ENCODE measurements at places on chromosomes 1 and 21.
A peak's percentile ranks its signal among the peaks of the same experiment; 100 is the strongest.

DNA sequence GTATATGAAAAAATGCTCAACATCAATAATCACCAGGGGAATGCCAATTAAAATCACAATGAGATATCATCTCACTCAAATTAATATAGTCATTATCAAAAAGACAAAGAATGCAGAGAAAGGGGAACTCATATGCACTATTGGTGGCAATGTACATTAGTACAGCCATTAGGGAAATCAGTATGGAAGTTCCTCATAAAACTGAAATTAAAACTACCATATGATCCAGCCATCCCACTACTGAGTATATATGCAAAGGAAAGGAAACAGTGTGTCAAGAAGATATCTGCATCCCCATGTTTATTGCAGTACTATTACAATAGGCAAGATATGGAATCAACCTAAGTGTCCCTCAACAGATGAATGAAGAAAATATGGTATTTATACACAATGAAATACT, 32.1 kb upstream of the TEKT2 start:
- DNase-seq = no peak

- no peak for DNase-seq
Measured at GRCh38 chr21:33208534-33208933, 21.2 kb upstream of the IFNAR2 start.

GRCh38 chr1:116203920-116204319, 92.7 kb downstream of the MAB21L3 start:
- no peak for DNase-seq

DNA sequence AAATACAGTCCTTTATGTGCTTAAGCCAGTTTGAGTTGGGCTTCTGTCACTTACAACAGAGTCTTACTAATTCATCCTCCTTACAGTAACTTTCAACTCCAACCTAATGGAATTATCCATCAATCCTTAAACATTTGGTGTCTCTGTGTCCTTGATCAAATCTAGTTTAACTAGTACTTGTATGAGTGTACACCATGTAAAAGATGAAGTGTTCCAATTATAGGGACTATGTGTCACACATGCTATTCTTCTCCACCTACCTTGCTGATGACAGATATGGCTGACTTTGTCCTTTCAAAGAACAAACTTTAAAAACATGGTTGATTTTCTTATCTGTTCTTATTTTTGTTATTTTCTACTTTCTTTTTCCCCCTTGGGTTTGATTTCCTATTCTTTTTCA, 60.4 kb upstream of the NBPF3 start:
- DNase-seq = no peak

DNA sequence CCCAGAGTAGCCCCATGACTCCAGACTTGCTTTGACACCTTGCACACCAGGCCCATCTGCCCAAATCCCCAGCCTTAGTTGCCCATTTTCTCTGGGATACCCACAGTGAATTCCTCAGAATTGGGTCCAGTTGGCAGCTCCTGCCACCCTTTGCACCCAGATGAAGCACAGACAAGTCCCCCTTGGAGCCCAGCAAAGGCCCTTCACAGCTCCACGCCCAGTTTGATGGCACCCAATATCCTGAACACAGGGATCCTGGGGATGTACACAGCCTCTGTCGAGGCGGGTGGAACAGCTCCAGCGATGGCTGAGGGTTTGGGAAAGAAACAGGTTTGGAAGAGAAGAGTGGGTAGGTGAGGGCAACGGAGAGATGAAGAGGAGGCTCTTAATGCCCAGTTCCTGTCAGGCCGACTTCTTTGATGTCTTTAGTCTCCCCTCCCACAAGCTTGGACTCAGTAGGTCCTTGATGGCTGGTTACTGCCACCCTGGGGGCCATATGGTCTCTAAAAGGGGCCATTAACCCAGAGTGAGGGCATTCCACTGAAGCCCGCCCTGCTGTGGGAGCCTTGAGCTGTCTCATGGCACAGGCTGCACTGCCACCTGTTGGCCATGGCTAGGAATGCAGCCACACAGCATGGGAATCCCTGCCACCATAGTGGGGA, 21.7 kb downstream of the TMEM53 start:
- DNase-seq = no peak

- no peak for DNase-seq
Measured at GRCh38 chr1:22600071-22600816, 36.2 kb upstream of the C1QA start.

GRCh38 chr1:63773815-63774616, at the start of gene ROR1:
Gene ROR1, plus strand, starts transcription at chr1:63774017.
- peak; percentile 64 for DNase-seq

DNA sequence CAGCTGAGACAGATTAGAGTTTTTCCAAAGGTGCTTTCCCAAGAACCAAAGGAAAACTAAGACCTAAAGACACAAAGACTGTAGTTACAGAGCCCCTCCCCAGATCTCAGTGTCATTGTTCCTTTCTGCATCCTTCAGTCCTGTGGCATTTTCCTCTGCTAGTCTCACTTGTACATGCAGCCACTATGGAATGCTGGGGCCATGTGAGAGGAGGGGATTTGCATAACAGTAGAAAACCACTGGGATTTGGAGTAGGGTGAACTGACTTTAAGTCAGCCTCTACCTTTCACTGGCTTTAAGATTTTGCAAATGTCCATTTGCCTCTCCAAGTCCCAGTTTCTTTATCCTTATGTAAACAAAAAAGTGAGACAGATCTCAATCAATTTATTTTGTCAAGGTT, 119.4 kb upstream of the F3 start:
- no peak for DNase-seq

DNA sequence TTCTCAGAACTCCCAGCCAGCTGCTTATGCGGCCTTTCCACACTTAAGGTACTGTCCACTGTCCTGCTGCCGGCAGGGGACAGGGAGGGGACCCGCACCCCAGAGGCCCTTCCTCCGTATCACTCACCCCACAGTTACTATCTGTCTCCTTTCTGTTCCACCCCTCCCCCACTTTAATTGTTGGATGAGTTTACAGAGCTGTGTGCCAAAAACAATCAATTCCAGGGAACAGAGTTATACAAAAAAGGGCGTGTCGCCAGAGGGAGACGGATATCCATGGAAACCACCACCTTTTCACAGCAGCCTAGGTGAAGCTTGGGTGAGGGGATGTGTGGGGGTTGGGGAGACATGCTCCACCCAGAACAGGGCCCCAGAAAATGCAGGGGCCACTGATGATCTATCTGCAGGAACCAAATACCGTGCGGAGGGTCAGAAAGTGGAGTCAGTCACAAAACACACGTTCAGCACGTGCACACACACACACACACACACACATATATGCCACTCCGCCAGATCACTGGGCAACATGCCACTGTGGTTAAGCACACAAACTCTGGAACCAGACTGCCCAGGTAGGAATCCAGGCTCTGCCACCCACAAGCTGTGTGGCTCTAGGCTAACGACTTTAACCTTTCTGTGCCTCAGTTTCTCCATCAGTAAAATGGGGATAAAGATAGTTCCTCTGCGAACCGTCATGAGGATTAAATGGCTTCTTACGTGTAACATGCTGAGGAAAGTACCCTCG, 30.5 kb downstream of the CASZ1 start:
- no peak for DNase-seq

DNA sequence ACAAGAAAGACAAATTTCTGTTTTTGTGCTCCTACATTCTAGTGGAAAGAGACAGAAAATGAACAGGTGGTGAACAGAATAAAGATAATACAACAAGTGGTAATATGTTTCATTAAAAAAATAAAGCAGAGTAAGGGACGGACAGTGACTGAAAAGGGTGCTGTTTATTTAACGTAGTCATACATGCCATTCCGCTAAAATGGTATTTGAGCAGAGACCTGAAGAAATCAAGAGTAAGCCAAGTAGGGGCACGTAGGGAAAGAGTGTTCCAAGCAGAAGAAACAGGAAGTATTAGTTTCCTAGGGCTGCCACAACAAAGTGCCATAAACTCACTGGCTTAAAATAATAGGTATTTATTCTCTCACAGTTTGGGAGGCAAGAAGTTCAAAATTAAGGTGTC, 65.6 kb upstream of the KCTD3 start:
- no peak for DNase-seq

GRCh38 chr1:119535381-119535780, 28.4 kb downstream of the HSD3B1 start:
- DNase-seq = no peak

DNA sequence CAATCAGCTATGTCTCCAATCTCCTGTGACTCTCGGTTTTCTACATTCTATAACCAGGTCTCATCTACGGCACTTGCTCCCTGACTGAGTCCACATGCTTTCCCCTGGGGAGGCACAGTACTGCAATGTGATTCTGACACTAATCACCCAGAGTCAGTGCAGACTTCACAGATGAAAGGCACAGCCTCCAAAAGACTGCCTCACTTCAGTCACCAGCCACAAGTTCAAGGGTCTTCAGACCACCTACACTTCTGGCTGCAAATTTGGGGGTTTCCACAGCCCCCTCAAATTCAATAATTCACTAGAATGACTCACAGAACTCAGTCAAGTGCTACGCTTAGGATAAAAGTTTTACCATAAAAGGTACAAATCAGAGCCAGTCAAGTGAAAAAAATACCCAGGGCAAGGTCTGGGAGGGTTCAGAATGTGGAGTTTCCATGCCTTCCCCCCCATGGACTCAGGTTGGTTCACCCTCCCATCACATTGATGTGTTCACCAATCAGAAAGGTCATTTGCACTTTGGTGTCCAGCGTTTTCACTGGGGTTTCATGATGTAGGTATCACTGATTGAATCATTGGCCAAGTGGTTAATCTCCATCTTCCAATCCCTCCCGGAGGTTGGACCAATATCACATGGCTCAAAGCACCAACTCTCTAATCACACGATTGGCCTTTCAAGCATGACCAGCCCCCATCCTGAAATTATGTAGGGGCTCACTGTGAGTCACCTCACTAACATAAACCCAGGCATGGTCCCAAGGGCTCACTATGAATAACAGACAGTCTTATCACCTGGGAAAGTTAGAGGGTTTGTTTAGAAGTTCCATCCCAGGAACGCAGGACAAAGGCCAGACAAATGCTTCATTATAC, 182.9 kb upstream of the CAMK1G start:
- no peak for DNase-seq

- peak; percentile 48 for DNase-seq
Measured at GRCh38 chr1:36223381-36223995, 755 bp upstream of the THRAP3 start.

DNA sequence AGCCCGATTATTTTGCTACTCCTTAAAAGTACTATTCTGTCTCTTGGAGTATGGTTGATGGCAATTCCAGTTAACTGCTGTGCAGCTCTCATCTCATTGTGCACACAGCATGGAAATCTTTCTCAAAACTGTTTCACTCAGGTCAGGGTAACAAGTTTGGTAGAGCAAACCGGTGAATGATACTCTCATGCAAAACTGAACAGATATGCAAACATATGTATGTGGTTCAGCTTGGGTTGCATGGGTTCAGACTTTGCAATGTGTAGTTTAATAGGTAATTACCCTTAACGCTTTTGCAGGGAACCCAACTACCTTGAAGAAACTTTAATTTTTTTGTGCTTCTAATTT, 2.2 kb downstream of the GADD45A start:
- no peak for DNase-seq

DNA sequence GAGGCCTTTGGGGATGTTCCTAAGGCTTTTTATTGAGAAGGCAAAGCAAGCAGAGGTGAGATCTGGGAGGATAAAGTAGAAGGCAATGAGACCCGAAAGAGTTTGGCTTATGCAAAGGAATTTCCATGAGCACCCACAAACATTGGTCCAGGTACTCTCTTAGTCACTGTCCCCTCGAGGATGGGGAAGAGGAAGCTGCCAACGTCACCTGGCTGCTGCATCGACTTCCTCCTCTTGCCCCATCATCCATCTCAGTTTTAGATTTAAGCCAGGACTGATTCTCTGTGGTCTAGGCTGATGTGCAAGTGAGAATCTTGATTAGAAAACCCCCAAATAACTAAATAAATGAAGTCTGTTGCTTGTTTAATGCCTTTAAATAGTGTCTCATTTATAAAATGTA, 28.7 kb downstream of the RUNX1 start:
- no peak for DNase-seq

- no peak for DNase-seq
Measured at GRCh38 chr1:119893238-119893791, 3.0 kb downstream of the ADAM30 start.

DNA sequence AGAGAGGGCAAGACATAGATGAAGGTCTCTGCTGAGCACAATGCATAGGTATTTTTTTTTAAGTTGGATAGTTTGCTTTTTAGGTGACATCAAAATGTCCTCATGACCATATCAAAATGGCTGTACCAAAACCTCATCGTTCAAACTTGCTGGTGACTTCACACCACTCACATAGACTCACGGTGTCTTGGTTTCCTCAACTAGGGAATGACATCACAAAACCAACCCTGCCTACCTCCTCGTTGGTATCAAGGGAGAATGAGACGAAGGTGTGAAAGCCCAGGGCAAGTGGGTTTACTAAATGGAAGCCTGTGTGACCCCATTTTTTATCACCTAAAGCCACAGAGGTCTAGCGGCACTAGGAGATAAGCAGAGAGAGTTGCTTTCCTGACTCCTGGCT, 1.6 kb downstream of the PIGR start:
- DNase-seq = no peak

DNA sequence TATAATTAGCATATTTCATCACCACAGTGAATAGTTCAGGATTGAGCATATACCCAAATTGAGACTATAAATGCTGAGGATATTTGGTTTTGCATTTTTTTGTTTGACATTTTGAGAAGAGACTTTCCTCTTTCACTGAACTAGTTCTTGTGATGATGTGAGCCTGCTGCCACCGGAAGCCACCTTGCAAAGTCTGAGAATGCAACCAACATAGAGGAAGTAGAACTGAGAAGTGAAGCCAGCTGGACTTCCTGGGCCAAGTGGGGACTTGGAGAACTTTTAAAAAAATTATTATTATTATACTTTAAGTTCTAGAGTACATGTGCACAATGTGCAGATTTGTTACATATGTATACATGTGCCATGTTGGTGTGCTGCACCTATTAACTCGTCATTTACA, 102.3 kb downstream of the RPE65 start:
- no peak for DNase-seq

DNA sequence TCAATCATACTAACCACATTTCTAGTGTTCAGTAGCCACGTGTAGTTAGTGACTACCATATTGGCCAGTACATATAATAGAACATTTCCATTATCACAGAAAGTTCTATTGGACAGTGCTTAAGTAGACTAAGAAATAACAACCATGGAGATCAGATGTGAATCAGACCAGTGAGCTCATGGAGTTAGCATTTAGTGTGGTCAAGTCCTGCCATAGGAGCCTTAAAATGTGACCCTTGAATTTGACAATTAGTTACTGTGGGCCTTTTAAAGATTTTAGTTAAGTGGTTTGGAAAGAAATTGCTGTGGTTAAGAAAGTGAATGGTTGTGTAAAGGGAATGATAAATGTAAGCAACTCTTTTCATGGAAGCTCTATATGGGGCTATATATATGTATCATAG, 123.4 kb downstream of the POU2F1 start:
- peak; percentile 16 for DNase-seq

GRCh38 chr1:160748878-160749269, 9.8 kb downstream of the SLAMF7 start:
- no peak for DNase-seq
